AG04450 (cell line): ENCODE measurements at places on chromosomes 13 and 19. TPM values are rescaled to one million over a fixed set of nuclear protein-coding genes. Genes with fewer than 3 reads are reported as not detected.

Gene INSL3
- polyA plus RNA-seq, result not detected in 2 replicates

Gene LRRC4B
- polyA plus RNA-seq, result not detected in 2 replicates

Gene CERS1
- 1.8 and 2.0 TPM in 2 replicates for polyA plus RNA-seq

Gene CYP2A6
- not detected in 2 replicates for polyA plus RNA-seq

- no peak for DNase-seq
Measured at GRCh38 chr13:74367193-74367592, 233.0 kb upstream of the KLF12 start.

- DNase-seq, result no peak
Measured at GRCh38 chr13:95771905-95772304, 95.0 kb downstream of the DNAJC3 start.

DNA sequence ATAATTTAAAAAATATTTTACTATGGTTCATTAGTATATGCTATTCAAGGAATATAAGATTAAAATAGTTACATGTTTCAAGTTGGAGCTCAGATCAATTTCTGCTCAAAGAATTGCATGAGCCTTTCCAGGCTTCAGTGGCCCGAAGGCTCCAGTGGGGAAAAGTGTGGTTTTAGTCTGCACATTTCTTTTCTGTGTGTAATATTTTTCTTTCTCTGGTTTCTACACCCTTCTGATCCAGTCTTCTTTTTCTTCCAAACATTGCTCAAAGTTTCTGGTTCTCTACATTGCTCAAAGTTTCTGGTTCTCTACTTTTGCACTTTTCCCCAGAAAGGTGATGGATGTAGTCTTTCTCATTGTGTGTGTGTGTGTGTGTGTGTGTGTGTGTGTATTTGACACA, 64.7 kb upstream of the OXGR1 start:
- no peak for DNase-seq
